ENCODE measurements at places on chromosomes 5 and 9.
A peak's percentile ranks its signal among the peaks of the same experiment; 100 is the strongest.

- no peak for DNase-seq
Observed at GRCh38 chr9:4214486-4214885, 85.4 kb downstream of the GLIS3 start.

- DNase-seq = no peak
Observed at GRCh38 chr9:110512817-110513216, 66.7 kb downstream of the SVEP1 start.

DNA sequence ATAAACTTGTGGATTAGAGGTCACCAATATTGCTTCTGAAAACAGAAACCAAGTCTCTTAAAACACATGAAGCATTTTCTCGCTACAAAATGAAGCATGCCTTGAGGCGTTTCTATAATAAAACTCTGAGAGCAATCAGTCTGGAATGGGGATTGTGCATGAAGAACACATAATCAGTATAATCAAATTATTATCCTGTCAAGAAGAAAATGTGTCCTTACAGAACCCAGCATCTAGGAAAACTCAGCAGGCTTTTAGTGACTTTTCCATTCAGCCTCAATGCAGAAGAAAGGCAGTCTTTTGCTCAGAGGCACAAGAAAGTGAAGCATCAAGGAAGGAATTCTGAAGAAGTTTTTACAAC, 121.9 kb downstream of the CDH18 start:
- no peak for DNase-seq

DNA sequence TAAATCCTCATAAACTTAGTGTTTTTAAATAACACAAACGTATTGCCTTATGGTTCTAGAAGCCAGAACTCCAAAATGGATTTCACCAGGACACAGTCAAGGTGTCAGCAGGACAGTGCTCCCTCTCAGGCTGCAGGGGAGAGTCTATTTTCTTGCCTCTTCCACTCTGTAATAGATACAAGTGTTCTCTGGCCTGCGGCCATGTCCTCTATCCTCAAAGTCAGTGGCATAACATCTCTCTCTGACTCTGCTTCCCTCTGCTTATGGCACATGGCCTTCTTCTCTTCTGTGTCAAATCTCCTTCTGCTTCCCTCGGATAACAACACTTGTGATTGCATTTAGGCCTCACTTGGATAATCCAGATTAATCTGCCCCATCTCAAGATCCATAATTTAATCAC, 129.4 kb upstream of the OR13F1 start:
- DNase-seq = no peak

DNA sequence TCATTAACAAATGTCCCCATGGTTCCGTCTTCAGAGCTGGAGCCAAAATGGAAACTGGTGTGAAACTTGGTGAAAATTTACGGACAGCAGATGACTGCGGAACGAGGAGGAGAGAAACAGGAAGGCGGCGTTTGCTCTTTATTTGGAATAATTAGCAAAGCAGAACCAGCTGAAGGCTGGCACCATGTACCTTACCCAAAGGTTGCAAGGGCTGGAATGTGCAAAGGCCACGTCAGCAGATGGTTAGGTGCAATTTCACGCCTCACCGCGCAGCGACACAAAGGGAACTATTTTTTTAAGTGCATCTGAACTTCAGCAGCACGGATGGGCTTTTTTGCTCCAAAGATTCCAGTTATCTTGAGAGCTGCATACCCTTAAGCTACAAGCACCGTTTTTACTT, 127.4 kb downstream of the COL23A1 start:
- no peak for DNase-seq

- no peak for DNase-seq
Observed at GRCh38 chr9:95459851-95460517, 56.8 kb downstream of the PTCH1 start.

GRCh38 chr5:612498-613424, 621 bp downstream of the CEP72 start:
- DNase-seq = peak; percentile 12

- DNase-seq = no peak
Observed at GRCh38 chr9:16619402-16619801, 251.1 kb downstream of the BNC2 start.

DNA sequence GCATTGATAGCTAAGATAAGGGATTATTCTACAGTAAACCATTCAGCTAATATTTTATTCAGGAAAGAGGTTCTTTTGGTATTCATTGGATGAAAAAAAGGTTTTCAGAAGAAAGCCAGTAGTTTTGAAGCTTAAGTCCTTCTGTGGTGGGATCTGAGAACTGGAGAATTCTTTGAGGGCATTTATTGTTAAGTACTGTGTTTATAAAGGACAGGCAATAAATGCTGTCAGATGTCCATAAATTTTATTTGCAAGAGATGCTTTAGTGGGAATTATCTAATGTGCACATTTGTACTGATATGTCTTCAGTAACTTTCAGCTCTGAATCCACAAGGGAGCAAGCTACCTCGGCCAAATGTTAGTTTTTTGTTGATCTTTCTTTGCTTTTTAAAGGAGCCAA, 321.3 kb downstream of the MARCHF11 start:
- DNase-seq = no peak

DNA sequence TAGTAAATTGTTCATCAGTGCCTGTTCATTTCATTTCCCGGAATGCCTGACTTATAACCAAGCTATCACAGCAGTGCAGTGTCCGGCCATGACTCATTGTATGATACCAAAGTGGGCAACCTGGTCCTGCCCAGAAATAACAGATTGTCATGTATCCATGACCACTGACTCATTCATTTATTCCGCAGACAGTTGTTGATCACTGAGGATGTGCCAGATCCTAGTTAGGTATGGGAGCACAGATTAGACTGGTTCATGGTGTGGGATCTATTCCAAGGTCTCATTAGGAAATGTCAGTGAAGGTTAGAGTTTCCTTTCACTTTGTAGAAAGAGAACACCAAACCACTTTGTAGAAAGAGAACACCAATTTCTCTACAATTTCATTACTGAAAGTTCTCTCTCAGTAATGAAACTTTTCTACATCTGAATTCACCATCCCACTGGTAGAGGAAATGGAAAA, 8.7 kb downstream of the NREP start:
- DNase-seq = no peak

DNA sequence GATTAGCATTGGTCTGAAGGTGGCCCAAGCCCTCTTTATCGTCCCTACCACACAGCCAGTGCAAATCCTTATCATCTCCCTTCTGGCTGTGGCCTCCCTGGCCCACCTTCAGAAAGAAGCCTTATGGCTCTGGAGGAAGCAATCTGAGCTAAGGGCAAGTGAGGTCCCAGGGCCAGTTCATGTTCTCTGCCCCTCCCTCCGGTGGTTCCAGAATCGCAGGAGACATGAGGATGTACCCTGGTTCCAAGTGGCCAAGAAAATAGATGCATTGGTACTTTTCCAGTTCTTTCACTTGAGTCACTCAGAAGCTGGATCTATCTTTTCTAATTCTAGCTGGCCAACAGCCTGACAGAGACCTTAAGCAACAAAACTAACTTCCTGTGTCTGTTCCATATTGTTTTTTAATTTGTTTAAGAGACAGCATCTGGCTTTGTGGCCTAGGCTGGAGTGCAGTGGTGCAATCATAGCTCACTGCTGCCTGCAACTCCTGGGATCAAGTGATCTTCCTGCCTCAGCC, 60.7 kb downstream of the LHFPL2 start:
- no peak for DNase-seq

DNA sequence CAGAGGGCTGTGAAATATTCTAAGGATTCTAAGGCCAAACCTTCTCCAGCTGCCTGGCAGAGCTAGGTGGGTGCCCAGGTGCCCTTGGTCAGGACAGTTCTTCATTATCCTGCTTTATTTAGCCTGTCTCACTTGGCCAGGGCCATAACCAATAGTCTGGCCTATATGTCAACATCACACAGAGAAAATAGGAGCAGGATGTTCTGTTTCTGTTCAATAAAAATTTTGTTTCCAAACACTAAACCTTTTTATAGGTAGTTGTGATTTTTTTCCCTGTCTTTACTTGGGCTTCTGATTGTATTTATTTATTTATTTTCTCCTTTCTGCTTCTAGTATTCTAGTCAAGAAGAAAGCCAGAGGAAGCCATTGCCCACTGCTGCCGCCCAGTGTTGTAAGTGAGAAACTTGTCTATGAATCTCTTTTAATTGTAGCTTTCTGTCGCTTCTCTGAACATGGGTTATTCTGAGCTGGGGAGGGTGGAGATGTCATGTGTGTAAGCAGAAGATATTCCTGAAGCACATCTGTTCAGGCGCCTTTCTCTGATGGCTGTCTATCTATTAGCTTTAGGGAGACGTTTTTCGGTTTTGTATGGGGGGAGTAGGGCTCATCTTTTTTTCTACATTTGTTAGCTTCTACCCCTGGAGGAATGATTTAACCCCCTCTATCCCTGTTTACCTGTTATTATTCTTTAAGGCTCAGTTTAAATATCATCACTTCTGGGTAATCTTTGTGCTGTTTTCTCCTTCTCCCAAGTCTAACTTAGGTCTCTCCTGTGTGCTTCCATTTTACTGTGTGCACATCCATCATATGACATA, 97.1 kb downstream of the UNC13B start:
- no peak for DNase-seq

DNA sequence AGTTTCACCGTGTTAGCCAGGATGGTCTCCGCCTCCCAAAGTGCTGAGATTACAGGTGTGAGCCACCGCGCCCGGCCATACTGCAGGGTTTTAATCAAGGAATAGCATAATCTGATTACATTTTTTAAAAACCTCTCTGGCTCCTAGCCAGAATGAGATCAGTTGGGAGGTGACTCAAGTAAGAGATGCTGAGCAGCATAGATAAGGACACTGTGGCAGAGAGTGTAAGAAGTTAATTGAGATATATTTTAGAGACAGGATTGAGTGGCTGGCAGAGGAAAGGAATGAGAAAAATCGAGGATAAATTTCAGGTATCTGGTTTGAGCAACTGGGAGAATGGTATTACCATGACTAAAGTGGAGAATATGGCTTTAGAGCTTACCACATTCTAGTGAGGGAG, 7.3 kb upstream of the RIGI start:
- no peak for DNase-seq

- no peak for DNase-seq
Observed at GRCh38 chr5:177189416-177189815, 55.8 kb downstream of the NSD1 start.

DNA sequence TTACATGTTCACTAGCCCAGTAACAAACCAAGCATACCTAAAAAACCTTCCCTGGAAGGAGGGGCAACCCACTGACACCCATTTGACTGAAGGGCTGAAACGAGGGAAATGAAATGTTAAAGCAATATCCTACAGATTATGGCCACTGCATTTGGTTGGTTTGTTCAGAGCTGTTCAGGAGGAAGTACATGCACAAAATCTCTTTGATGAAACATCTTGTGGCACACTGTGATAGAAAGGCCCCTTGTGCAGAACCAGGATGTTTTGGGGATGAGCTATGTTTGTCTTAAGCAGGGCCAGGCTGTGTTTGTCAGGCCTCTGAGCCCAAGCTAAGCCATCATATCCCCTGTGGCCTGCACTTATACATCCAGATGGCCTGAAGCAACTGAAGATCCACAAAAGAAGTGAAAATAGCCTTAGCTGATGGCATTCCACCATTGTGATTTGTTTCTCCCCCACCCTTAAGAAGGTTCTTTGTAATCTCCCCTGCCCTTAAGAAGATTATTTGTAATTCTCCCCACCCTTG, 467.3 kb upstream of the PIK3R1 start:
- DNase-seq = no peak

DNA sequence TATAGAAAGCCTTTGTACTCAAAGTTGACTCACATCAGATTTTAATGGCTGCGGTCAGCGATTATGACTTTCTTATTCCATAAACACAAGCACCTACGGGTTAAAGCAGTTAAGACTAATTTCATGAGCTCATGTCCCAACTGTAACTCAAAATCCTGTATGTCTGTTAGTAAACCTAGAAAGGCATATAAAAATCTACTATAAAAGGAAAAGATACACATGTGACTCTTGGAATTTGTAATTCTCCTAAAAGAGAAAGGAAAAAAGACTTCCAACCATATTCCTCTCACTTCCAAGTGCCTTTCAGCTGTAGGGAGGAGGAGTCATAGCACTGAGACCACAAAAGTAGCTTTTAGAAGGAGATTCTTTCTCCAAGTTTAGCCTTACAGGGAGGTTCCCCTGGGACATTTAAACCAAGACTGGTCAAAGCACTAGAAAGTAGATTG, 129.1 kb downstream of the EBF1 start:
- no peak for DNase-seq

DNA sequence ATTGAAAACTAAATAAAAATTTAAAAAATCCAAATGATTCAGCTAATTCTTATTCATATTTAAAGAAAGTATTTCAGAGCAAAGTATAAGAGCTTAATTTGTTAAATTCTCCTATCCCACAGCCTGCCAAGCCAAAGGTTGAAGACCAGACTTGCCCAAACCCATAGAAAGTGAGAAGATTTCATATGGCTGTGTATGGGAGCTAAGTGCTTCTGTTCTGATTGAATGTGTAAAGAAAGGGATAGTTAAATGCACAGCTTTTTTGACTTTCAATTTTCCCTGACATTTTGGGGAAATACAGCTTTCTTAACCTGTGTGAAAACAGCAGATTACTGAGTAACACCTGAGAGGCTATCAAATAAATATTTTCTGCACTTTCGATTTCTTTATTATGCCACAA, 125.0 kb upstream of the MTAP start:
- DNase-seq = no peak

GRCh38 chr5:4570047-4570995, 569.8 kb upstream of the ADAMTS16 start:
- no peak for DNase-seq

- no peak for DNase-seq
Observed at GRCh38 chr9:6978591-6978990, 220.8 kb downstream of the KDM4C start.

DNA sequence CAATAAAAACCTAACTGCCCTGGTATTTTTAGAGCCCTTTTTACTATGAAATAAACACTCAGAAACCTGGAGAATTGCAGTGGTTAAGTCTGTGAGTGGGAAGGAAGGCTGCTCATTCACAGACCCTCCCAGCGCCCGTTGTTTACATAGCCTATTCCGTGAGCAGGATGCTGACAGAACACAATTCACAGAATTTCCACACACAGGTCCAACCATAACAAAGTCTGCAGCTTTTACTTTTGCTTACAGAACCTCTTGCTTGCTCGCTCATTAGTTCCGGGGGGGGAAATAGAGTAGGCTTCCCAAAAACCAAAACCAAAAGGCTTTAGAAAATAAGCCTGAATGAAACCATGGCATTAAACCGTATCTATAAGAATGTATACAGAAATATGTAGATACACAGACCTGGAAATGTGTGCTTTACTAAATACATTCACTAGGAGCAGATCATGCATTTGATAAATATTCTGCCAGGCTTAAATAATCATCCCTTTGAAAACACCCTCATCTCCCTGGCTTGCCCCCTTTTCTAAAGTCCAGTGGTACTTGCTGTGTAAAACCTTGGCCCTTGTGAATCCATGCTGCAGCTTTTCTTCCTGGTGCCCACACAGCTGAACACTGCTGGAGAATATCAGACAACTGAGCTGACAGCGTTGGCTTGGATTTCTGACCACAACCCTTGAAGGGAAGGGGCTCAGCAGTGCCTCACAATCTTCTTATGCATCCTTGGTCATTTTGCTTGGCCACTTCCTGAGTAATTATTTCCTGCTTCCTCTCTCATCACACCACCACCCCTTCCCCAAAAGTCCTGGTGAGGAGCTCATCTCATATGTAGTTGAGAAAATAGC, 128.0 kb downstream of the FANCC start:
- no peak for DNase-seq

Data from activated CD8-positive, alpha-beta memory T cell treated with anti-CD3 and anti-CD28 coated beads for 48 hours (primary cell).